ENCODE measurements at places on chromosomes 16 and 17.
A peak's percentile ranks its signal among the peaks of the same experiment; 100 is the strongest.

- DNase-seq = no peak
Observed at GRCh38 chr17:79965806-79966205, 69.9 kb downstream of the TBC1D16 start.

DNA sequence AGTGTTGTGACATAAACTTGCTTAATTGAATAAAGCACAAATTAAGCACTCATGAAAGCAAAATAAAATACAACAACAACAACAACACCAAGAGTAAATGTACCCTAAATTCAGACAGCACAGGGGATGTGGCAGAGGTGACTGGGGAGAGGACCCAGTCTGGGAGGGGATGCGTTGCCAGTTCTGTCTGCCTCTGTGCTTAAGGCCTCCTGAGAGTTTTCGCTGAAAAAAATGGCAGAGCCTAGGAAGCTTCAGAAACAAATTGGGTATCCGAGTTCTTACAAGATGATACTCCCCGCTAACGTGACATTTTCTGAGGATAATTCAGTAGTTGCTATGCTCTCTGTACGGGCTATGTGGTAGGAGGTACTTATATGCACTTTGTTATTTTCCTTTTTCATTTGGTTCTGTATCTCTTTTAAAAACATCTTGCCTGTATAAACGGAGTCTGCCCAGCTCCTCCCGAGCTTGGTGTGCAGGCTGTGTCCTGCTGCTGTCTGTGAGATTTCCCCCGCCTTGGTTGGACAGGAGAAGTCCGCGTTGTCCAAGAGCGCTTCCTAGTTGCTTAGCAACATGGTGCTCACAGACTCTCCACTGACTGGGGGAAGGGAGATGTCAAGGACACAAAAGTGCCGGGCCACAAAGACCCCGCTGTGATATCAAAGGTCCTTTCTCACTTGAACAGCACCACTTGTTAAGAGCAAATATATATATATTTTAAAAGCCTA, 134.2 kb upstream of the CPHXL start:
- no peak for DNase-seq

DNA sequence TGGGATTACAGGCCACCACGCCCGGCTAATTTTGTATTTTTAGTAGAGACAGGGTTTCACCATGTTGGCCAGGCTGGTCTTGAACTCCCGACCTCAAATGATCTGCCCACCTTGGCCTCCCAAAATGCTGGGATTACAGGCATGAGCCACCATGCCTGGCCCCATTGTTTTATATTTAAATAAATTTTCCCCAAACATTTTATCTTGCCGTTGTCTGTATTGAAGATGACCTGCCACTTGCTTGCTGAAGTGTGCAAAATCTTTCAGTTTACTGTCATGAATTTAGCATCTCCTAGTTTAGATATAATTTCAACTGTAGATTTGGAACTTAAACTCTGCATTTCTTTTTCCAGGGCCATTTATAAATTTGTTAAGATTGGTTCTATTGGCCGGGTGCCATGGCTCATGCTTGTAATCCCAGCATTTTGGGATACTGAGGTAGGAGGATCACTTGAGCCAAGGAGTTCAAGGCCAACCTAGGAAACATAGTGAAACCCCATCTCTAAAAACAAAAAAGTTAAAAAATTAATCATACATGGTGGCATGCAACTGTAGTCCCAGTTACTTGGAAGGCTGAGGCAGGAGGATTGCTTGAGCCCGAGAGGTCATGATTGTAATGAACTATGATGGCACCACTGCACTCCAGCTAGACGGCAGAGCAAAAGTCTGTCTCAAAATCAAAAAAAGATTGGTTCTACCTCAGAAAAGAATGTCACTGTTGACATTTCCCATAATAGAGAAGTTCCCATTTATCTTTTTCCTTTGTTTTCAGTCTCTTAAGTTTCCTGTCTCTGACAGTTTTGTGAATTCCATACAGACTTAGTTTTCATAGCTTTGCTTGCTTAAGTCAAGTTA, 84.4 kb downstream of the VMP1 start:
- DNase-seq = no peak

GRCh38 chr16:51431517-51432241, 280.6 kb upstream of the SALL1 start:
- peak; percentile 44 for DNase-seq

DNA sequence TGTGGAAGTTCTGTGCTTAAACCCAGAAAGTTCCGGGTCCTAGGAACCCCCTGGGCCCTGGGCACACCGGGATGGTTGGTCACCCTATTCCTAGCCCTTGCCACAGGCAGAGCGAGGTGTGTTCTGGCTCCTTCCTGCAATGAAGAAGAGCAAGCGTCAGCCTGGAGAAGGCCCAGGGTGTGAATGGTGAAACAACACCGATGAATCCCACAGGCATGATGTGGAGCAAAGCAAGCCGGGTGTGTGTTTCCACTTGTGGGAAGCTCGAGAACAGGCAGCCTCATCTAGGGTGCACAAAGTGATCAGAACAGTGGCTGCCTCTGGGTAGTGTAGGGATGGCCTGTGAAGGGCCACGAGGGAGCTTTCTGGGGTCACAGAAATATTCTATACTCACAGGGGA, 13.8 kb downstream of the KCNG4 start:
- no peak for DNase-seq

- no peak for DNase-seq
Observed at GRCh38 chr17:41620583-41621434, 3.6 kb downstream of the KRT17 start.

- no peak for DNase-seq
Observed at GRCh38 chr16:56732366-56732765, 2.4 kb downstream of the NUP93 start.

GRCh38 chr16:24972608-24973220, 42.5 kb downstream of the ARHGAP17 start:
- DNase-seq = no peak

DNA sequence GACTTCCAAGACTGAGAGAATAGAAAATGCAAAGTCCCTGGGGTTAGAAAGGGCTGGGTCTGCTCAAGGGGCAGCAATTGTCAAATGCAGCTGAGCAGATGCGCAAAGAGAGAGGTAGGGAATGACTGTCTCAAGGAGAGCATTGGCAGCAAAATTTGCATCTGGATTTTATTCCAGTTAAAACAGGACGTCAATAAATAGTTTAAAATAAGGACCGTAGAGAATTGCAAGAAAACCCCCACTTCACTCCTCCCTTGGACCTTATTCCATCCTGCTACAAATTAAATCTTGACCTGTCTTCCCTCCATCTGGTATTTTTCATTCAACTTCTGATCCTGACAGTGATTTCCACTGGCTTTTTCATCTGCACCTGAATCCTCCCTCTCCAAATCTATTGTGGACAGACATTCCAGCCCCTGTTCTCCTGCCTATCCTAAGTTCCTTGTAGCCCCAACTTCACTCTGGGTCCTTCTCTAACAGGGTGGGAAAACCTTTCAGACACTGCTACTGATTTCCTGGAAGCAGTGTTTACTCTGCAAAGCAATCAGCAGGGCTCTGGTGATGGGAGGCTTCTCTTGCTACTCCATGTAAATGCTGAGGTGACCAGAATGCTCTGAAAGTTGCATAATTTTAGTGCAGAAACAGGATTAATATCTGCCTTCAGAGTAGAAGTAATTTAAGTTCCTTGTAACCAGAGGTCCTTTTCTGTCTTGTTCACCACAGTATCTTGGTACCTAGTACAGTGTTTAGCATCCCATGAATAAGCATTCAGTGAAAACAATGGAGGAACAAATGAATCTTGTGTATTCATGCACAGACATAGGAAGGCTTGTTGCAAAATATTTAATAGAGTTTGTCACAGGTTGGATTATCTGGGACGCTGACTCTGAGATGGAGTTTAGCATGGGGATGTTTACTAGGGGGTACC, 79.2 kb downstream of the CDH11 start:
- DNase-seq = no peak

DNA sequence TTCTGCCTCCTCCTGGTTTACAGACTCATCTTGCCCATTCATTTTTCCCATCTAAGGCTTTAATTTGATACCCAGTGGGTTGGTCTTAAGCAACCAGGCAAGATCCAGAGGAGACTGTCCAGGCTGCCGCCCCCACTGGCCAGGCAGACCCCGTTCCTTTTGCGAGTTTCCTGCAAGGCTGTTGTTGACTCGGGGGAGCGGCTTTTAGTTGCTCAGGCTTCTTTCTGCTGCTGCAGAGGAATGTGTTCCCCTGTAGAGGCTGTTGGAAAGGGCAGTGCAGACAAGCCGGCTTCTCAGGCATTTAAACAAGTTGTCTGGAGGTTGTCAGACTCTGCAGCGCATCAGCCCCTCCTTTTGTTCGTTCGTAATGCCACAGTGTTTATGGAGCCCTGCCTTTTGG, 231.2 kb downstream of the PRKCA start:
- DNase-seq = no peak

DNA sequence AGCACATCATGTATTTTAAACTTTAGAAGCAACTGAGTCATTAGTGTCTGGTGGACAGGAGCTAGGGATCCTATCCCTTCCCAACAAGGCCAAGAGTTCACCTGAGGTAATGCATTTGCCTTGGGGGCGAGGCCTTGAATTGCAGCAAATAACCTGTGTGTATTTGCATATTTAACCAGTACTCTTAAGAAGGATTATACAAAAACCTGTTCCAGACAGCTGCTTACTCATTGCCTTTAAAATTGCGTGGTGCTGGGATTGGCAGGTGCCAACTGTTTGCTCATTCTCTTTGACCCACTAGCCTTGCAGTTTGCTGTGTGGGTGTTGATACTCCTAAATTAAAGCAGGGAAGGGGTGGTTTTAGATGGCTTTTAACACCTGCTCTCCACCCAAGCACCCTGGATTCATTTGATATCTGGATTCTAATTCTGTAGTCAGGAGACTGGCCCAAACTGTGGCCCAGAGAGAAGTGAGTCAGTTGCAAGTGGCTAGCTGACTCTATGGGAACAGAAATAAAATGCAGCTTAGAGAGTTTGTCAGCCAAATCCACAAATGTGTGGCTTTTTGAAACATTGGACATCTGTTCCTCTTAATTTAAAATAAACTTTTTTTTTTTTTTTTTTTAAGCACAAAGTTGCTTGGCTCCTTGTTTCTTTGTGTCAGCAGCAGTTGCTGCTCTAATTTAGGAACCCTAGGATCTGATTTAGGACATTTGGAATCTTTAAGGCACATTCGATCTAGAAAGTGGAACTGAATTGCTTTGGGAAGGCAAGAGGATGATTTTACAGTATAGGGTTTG, 46.9 kb downstream of the TUBD1 start:
- DNase-seq = peak; percentile 51

DNA sequence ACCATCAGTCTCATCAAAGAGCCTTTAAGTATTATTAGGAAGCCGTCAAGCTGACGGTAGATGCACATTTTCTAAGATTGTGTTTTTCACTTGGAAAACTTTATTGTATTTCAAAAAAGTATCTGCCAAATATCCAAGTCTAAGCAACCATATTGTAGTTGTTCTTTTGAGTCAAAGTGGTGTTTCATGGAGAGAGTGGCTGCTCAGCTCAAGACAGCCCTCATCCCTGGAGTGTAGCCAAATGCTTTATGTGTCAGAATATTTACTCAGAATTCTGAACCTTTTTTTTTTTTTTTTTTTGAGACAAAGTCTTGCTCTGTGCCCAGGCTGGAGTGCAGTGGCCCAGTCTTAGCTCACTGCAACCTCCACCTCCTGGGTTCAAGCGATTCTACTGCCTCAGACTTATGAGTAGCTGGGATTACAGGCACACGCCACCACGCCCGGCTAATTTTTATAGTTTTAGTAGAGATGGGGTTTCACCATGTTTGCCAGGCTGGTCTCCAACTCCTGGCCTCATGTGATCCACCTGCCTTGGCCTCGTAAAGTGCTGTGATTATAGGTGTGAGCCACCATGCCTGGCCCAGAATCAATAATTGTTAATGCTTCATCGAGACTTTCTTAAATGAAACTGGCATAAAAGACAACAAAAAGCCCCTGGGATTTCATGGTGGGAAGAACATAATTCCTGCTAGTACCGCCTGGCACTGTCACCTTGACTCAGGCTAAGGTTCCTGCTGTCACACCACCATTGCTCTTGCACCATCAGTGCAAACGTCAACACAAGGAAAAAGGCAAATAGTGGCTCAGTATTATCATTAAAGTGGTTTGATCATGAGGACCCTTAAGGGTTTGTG, 45.5 kb downstream of the PRKCA start:
- DNase-seq = peak; percentile 39

GRCh38 chr16:1665829-1666228, 12.2 kb upstream of the JPT2 start:
- no peak for DNase-seq

- DNase-seq = peak; percentile 37
Observed at GRCh38 chr17:47663912-47664623, 14.3 kb downstream of the KPNB1 start.

GRCh38 chr17:59124665-59125064, 18.0 kb upstream of the TRIM37 start:
- DNase-seq = no peak

DNA sequence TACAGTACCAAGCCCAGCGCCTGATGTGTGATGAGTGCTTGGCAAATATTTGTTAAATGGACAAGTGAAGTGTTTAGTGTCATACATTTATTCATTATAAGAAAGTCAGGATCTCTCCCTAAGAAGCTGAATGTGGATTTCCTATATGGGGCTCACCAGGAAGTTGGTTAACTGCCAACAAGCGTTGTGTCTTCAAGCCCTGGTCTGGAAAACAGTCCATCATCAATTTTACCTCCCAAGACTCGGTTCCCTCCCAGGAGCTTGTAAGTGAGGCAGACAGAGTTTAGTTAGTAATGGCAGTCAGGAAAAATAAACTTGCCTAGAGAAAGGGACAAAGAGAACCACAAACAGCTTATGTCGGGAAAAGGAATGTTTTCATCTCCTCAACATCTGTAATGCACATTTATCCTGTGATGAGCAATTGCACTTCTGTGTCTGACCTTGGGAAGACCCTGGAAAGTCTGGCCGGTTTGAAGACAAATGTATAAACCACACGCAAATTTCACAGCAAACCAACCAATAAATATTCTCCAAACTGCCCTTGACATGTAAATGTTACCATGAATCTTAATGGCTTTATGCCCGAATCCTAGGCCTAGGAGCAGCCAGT, 28.3 kb downstream of the C16orf95 start:
- DNase-seq = no peak

- no peak for DNase-seq
Observed at GRCh38 chr17:31390748-31391495, 553 bp upstream of the RAB11FIP4 start.

DNA sequence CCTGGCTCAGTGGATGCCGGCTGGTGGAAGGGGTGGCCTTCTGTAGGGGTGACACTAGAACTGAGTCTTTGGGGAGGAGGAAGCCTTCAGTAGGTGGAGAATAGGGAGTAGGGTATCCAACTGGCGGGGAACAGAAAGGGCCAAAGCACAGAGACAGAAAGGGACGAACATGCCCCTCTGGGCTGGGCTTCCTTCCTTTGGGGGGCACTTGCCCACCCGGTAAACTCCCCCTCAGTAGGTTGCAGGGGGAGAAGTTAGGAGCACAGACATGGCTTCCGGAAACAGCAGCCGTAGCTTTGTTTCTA, 774 bp downstream of the ENGASE start:
- DNase-seq = peak; percentile 55
